NCI-H524 treated with DMSO at 0.1 percent for 48 hours (cell line): ENCODE measurements at places on chromosomes 11 and 22.

DNA sequence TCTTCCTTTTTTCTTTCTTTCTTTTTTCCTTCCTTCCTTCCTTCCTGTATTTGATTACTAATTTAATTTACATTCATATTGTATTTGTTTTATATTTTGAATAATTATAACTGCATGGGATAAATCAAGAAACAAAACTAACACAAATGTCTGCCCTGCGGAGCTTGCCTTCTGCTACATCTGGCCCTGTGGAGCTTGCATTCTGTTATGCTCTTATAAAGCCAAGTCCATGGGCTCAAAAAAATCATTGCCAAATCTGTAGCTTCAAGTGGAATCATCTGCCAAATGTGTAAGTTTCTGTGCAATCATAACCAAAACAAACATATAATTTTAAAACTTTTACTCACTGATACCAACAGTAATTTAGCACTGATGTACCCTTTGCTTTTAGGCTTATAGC lies 8.0 kb upstream of the OR52J3 start:
- DNase-seq: no peak

DNA sequence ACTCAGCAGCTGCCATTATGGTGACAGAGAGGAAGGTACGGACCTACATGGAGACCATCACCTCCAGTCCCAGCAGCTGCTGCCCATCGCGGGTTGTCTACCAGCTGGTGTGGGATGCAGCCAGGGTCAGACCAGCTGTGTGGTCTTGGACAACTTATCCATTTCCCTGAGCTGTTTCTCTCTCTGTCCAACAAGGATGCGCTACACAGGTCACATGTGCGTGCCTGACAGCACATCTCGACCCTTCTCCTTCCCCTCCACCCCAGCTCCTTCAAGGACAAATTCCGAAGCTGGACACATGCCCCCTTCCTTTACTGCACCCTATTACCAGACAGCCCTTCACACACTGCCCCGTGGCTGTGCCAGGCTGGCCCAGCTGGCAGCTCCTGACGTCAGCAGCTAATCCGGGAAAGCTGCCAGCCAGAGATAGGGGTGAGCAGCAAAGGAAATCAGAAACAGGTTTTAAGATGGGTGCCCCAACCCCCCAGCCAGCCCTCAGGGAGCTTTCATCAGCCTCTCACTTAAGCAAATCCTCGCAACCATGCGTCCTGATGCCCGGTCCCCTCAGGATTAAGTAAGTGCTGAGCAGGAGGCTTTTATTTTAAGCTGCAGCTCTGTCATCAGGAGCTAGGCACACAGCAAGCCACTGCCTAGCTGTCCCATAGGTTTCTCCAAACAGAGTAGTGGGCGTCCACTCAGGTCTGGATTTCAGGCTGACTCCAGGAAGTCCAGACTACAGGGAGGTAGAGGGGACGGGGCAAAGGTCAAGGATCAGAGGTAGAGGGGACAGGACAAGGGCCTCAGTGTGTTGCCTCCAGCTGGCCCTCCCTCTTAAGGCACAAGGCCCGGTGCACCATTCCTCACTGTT lies 20.3 kb downstream of the TEF start:
- DNase-seq: peak; percentile 93

- no peak for DNase-seq
These were observed 78.4 kb downstream of the XRRA1 start for GRCh38 chr11:74870485-74870884.

- DNase-seq: no peak
These were observed 56.3 kb downstream of the SLN start for GRCh38 chr11:107655602-107656001.
